ENCODE measurements at places on chromosomes 13 and 19.

DNA sequence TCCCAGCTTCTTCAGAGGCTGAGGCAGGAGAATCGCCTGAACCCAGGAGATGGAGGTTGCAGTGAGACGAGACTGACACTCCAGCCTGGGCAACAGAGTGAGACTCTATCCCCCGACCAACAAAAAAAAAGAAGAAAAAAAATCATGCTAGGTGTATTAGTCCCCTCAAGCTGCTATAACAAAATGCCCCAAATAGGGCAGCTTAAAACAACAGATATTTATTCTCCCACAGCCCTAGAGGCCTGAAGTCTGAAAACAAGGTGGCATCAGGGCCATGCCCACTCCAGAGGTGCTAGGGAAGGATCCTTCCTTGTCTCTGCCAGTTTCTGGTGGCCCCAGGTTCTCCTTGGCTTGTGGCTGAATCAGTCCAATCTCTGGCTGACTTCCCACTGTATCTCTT, 8.6 kb upstream of the EHD2 start:
- no peak for DNase-seq

DNA sequence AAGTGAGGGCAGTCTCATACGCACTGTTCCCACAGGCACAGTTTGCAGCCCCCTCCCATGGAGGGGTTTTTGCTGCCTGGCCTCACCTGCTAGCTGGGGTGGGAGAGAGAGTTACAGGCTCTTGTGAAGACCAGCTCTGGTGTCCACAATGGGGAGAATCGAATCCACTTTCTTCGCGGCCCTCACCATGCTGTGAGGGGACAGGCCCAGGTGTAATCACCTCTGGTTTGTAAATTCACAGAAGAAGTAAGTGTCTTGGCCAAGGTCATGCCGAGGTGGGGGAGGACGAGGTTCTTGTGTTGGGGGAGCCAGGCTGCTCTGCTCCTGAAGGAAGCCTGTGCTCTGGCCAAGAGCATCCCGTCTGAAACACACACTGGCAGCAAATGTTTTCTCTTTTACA, 39.5 kb downstream of the TEX29 start:
- no peak for DNase-seq

DNA sequence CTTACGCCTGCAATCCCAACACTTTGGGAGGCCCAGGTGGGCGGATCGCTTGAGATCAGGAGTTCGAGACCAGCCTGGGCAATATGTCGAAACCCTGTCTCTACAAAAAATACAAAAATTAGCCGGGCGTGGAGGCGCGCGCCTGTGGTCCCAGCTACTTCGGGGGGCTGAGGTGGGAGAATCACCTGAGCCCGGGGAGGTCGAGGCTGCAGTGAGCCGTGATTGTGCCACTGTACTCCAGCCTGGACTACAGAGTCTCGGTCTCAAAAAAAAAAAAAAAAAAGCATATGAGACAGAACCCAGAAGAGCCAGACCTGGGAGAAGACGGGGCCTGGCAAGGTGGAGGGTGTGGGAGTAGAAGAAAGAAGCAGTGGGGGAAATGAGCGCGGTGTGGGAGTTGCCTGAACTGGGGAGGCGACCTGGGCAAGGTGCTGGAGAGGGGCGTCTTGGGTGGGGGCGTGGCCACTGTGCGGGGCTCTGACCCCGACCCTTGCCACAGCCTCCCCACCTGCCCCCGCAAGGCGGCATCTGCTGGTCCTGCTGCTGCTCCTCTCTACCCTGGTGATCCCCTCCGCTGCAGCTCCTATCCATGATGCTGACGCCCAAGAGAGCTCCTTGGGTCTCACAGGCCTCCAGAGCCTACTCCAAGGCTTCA, 533 bp downstream of the DKKL1 start:
- no peak for DNase-seq

GRCh38 chr19:12611361-12611699, 610 bp downstream of the ZNF791 start:
- DNase-seq: peak; percentile 79

DNA sequence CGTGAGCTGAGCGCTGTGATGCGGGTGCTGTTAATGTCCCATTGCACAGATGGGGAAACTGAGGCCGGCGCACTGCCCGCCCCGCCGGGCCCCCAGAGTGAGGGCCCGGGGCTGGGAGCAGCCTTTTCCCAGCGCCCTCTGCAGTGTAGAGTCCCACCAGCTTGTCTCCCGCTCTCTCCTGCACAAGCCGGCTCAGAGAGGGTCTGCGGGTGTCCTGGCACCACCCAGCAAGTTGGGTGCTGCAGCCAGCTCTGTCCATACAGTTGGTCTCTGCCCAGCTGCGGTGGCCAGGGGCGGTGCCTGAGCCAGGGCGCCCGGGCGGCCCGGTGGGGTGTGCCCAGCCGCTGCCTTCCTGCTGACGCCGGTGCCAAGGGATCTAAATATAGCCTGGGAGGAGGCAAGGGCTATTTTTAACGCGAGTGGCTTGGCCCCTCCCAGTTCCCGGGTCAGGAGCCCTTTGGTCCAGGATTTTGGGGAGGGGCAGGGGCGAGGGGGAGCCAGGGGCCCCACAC, 19.3 kb downstream of the GADD45B start:
- peak; percentile 75 for DNase-seq

- no peak for DNase-seq
Observed at GRCh38 chr13:113586661-113587479, 2.3 kb downstream of the TFDP1 start.

All from DMS53 (cell line).